ENCODE measurements at places on chromosomes 13 and 19.

DNA sequence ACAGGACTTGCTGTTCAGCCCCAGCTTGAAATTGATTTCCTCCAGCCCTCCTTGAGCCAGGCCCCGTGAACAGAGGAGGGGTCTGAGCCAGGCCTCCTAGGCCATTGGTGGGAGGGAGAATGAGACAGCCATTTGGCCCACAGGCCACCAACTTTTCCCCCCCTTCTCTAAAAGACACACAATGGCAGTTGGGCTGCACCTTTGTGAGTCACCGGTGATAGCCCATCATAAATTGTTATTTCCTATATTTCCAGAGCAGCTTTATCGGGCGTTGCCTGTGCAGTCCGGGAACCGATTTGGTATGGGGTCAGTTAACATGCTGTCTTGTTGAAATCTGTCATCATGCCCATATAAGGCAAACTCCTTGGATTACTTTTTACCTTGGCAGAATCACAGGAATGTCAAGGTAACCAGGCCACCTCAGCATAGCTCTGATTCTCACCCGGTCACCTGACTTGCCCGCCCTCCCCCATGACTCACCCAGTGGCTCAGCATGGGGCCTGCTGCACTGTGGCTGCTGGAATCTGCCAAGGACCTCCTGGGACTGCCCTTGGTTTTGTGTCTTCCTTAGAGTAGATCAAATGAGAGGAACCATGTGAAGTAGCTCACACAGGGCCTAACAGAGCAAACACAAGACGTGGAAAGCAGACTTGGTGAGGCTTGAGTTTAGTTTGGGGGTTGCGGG lies 36.1 kb downstream of the ACTN4 start:
- DNase-seq, result peak; percentile 81

- DNase-seq, result no peak
Measured at GRCh38 chr19:46025835-46026234, 3.0 kb upstream of the PGLYRP1 start.

- DNase-seq, result no peak
Measured at GRCh38 chr13:42083138-42083770, 34.8 kb downstream of the DGKH start.

GRCh38 chr19:35076657-35077056 lies 35.1 kb downstream of the HPN start:
- DNase-seq, result no peak

- DNase-seq, result no peak
Measured at GRCh38 chr19:1289686-1290025, 4.0 kb downstream of the EFNA2 start.

DNA sequence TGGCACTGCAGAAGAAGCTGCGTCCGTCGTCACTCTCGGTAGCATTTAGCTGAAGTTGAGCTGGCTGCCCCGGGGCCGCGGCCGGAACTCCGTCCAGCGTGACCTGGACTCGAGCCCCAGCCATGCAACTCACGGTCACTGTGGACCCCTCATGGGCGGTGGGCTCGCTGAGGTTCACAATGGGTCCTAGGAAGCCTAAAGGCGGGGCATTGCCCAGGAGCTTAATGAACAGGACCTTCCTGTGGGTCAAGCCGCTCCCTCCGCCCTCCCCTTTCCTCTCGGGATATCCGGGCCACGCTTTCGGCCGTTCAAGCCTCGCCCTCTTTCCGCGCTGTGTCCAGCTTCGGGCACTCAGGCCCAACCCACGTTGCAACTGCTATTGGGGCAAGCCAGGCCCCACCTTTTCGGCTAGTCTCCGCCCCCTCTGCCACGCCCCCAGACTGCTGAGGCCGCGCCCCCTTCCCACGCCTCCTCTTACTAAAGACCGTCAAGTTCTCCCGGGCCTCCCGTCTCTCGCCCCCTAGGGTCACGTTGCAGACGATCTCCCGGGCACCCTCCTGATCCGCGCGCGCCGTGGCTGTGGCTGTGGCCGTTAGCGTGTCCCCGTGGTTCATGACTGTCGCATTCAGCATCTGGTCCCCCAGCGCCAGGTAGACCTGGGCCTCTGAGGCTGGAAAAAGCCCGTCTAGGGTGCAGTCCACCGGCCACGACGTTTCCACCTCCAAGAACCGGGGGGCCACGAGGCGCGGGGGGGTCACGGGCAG lies 1.4 kb upstream of the RAVER1 start:
- peak; percentile 95 for DNase-seq

DNA sequence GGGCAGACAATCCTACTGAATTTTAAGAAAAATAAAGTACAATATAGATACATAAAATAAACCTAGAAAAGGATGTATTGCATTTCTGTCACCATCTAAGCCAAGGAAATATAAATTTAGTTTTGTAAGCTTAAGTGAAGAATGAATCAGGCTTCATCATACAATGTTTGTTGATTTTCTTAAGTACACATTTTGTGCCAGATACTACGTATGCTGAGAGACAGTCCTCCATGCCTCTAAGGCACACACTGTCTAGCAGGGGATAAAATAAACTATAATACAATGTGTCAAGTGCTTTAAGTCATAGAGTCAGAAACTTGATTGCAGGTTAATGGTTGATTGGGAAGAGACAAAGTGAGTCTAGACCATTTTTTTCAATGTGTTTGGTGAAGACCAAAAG lies 465.7 kb downstream of the TBC1D4 start:
- DNase-seq, result no peak

DNA sequence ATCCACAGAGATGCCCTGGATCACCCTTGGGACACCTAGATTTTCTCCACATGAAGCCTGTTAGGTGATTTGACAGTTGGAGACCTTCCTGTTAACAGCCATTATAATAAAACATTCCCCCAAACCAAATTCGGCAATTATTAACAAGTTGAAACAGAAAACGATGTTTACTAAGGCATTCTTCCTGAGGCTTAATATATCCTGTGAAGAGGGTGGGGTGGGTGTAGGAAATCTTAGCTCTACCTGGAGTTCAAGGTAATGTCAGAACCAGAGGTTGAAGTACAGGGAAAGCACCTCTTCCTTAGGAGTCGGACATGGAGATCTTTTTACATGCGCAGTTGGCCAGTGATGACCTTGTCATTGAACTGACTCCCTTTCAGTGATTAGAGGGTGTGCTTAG lies 143.0 kb downstream of the FGF9 start:
- no peak for DNase-seq

- no peak for DNase-seq
Measured at GRCh38 chr13:95833126-95833525, 156.2 kb downstream of the DNAJC3 start.

DNA sequence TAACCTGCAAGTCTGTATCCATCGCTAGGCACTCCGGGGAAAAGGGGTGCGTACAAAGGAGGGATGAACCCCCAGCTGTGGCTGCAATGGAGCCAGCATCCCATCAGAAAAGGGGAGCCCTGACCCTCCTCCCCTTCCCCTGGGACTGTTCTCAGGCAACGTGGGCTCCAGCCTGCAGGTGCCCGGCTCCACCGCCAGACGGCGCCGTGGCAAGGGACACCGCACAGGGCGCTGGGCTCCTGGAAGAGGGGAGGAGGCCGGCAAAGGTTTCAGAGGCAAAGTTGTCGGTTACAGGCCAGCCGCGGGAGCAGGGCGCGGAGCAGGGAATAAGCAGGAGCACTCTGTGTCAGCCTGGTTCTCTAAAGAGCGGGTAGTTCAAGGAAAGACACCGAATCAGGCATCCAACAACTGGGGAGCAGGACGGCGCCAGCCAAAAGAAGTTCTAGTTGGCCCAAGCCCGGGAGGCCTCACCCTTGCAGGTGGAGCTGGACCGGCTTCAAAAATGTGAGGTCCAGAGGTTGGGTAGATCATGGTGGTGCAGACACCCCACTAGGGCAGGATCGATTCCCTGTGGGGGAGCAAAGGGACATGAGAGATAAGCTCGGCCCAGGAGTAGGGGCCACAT lies 53.0 kb upstream of the ATP12A start:
- DNase-seq, result peak; percentile 88
